ENCODE measurements at places on chromosomes 1 and 21.

DNA sequence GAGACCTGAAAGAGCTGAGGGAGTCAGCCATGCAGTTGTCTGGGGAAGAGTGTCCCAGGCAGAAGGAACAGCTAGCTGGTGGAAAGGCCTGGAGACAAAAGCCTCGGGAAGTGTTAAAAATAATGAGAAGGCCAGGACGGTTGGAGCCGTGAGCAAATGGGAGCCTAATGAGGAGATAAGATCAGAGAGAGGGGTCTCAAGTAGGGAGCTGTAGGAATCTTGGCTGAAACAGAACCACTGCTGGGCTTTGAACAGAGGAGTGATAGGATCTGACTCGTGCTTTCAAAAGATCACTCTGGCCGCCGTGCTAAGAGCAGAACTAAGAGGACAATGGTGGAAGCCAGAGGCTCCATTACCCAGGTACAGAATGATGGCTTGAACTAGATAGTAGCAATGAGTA lies 1.9 kb upstream of the FOXJ3 start:
- DNase-seq: no peak

GRCh38 chr1:86852289-86852688 lies 61.6 kb downstream of the SELENOF start:
- DNase-seq: no peak

DNA sequence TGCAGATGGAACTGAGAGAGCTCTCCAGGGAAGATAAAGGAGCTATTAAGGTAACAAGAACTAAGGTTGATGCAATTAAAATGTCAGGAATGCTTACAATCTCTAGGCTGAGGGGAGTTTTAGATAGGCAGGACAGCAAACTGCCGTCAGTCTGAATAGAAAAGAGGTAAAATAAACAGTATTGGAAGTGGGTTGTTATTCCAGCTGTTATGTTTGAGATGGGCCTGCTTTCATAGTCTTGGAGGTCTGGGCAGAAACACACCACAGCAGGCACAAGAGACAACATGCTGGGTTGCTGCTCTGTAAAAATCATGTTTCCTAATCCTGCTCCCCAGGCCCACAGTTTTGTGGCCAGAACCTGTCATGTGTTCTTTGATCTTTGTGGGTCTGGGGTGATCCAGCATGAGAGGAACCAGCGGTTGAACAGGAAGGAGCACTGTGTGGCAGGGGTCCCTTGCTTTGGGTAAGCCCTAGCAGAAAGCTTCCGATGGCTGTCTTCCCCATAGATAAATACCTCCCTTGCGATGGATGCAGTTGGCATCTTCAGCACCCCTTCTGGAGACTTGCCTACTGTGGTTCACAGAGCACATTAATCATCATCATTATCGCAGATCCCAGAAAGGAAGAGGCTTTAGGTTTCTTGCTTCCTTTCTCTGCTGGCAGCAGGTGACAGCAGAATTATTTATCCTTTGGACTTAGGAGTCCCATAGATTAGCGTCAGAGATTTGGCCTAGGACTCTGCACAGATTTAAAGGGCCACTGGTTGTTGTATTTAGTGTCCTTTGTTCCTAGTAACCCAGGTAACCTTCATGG lies 97.1 kb downstream of the AK5 start:
- DNase-seq: no peak

DNA sequence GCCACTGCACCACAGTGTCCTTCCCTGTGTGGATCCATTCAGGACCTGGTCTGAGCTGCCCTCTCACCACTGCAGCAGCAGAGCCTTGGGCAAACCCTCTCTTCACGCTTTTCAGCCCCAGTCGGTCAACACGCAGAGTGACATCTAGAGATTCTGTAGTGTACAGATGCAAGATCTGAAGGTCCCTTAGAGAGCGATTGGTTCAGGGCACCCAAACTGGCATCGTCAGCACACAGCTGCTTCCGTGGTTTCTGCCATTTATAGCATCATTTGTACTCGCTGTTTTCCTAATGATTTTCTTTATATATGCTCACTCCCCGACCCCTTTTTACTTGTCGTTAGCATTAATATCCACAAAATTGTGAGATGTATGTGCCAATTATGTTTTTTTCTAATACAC lies 1.5 kb upstream of the ASCL5 start:
- no peak for DNase-seq

DNA sequence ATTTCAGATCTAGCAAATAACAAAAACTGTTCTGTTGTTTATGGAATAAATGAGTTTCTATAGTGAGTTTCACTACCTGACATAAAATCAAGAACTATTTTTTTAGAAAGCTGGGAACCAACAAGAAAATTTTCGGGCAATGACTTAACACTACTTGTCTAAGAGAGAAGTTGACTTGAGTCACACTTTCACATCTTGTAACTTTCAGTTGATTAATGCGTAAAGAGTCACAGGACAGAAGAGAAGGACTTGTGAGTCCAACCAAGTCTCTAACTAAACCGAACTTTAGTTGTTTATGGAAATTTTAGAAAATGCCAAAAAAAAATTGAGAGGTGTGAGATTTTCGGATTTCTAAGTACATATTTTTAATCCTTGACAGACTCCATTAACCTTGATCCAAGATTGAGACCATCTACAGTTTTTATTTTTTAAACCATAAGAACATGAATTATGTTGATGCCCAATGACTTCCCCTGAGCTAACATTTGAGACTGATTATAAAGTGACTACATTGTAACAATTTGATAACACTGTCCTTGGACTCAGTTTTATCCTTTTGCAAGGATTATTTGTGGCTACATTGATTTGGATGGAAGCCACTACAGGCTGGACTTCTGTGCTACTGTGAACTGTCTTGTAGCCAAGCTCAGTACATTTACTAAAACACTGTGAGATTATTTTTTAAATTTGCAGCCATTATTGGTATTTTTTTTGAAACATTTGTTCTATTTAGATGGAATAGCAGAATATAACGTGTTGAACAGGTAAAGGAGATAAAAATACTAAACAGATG lies 284.0 kb downstream of the PTPRC start:
- DNase-seq: no peak

GRCh38 chr1:902802-903201 lies 20.9 kb upstream of the SAMD11 start:
- no peak for DNase-seq

- no peak for DNase-seq
Observed at GRCh38 chr1:185044387-185044786, 971 bp upstream of the RNF2 start.

- DNase-seq: no peak
Observed at GRCh38 chr1:47324682-47325081, 8.9 kb upstream of the CMPK1 start.

- no peak for DNase-seq
Observed at GRCh38 chr1:214445199-214445598, 106.2 kb downstream of the PTPN14 start.

DNA sequence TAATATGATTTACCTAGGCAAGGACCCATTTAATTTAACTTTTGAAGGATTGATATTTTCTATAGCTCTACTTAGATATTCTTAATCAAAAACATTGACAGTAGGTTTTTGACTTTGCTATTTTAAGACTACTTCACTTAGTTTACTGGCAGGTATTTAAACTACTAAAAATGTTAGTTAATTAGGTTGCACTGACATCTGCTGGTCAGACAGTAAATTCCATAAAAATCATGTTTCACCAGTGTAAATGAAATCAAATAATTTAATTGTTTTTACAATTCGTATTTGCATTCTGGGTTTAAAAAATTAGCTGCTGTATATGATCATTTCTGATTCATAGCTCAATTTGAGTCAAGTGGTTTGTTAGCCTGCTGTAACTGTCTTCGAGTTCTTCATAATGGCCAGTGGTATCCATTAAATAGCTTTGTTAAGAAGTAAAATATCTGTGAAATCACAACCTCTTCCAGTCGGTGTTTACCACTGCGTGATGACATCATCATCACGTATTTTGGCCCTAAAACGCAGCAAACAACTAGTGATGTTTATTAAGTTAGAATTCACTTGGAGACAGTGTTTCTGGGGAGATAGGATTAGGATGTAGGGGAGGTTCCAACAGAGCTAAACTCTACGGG lies 26.2 kb downstream of the EXTL2 start:
- no peak for DNase-seq

DNA sequence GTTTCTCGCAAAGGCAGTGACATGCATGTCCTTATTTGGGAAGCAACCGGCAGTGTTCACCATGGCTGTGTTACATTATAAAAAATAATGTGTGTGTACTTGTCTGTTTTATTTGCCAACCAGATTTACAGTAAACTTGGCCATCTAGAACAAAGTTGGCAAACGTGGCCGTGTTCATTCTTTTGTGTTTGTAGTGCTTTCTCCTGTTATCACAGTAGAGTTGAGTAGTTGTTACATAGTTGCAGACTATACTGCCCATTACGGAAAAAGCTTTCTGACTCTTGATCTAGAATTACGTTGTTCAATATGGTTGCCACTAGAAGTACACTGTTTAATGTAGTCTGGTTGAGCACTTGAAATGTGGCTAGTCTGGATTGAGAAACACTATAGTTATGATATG lies 19.4 kb downstream of the SOAT1 start:
- no peak for DNase-seq

DNA sequence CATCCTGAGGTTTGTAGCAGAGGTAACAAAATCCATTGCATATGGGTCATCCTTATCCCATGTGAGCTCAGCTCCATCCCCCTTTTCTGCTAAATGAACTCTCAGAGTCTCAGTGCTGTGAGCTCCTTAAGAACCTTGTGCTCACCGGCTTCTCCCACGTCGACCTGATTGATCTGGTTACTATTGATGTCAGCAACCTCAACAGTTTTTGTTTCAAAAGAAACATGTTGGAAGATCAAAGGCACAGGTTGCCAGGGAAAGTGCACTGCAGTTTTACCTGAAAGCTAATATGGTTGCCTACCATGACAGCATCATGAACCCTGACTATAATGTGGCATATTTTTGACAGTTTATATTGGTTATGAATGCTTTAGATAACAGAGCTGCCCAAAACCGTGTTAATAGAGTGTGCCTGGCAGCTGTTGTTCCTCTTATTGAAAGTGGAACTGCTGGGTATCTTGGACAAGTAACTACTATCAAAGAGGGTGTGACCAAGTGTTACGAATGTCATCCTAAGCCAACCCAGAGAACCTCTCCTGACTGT lies 131.4 kb downstream of the HS2ST1 start:
- peak; percentile 59 for DNase-seq

DNA sequence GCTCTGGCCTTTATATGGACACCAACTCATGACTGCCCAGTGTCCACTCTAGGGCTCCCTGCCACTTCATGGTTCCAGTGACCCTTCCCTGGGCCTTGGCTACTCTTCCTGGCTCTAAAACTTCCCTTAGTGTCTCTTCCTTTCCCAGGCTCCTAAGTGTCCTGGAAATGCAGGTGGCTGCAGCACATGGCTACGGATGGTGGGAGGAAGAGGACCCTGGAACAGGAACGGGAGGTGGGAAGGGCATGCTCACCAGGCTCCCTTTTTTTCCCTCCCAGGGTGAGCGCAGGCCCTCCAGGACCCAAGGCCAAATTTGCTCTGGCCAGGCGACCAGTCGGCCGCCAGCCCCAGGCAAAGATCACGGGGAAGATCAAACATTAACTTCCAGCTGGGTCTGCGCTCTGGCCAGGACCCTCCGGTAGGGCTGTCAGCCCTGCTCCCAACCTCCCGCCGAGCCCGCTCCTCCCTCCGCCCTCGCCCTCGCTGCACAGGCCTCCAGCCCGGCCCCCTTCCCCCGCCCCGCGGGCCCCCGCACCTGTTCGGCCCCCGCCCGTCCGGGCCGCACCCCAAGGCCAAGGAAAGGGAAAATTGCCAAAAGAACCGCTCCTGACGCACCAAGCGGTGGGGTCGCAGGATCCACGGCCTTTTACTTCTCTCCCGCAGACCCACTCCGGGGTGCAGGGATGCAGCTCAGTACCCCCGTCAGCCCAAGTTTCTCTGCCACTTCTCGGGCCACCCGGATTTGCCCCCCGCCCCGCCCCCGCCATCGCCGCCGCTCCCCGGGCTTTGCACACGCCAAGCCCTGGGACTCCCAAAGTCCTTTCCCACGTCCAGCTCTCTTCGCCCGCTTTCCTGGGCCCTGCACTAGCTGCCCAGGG lies 894 bp downstream of the TCEA3 start:
- no peak for DNase-seq

DNA sequence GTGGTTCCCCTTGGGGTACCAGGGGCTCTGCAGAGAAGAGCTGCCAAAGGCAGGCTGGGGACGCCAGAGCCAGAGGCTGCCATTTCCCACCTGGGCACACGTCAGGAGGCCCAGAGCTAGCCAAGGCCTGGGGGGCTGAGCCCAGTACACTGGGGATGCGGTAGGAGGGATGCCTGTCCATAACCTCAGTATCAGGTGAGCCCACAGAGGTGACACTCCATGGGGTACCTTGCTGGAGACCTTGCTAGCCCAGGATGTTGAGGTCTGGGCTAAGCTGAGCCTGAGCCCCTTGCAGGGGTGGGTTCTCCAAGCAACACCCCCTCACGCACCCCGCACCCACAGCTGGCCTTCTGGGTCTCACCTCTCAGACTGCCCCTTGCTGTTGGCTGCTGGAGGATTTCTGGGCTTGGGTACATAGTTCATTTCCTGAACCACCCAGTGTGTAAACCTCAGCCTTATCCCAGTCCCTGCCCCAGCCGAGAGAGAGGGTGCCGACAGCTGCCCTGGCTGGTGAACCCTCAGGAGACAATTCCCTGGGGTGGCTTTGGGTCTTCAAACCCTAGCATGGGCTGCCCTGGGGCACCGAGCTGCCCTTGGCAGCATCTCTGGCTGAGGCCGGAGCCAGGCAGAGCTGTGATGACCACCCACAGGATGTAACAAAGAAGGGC lies 92.5 kb upstream of the VAMP3 start:
- no peak for DNase-seq

DNA sequence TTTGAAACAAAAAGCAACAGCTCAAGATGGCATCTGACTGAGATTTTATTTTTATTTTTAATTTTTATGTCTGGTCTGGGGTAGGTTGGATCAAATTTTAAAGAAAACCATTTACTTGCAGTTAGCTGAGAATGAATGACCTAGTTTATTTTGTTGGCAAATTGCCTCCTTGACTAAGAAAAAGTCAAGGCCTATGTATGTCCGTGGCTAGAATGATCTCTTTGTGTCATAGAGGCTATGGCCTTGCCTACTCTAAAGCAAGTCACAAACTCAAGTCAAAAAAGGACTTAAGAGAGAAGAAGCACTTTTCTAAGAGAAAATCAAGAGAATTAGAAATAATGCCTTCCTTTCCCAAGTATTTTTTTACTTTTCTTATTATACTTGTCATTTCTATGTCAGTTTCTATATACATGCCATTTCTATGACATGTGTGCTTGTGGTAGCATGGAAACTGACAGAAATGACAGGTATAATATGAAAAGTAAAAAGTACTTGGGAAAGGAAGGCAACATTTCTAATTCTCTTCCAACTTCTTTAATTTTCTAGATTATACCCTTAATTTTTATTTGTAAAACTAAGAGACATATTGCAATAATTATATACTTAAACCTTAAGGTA lies 136.7 kb downstream of the CENPF start:
- DNase-seq: no peak

- DNase-seq: no peak
Observed at GRCh38 chr21:36551731-36552433, 72.0 kb upstream of the CLDN14 start.

DNA sequence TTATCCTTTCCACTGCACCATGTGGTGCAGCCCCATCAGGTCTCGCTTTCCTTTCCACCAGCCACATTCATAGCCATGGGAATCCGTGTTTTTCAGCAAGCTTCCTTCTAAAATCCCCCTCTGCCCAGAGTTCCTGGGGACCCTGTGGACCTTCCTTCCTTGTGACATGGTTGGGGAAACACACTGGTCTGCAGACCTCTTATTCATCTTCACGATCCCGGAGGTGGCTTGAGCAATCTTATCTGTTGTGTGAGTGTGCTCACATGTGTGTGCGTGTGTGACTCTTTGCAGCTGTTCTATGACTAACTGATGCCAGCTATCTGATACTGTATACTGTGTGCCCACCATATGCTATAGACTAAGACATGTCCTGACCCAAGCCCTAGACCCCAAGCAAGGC lies 15.6 kb upstream of the IL10 start:
- DNase-seq: no peak

- no peak for DNase-seq
Observed at GRCh38 chr1:119316870-119317416, 51.6 kb upstream of the HAO2 start.

All from CD4-positive, alpha-beta T cell treated with Interferon gamma for 1 hour (primary cell).